ENCODE measurements at places on chromosomes 5 and 9.

DNA sequence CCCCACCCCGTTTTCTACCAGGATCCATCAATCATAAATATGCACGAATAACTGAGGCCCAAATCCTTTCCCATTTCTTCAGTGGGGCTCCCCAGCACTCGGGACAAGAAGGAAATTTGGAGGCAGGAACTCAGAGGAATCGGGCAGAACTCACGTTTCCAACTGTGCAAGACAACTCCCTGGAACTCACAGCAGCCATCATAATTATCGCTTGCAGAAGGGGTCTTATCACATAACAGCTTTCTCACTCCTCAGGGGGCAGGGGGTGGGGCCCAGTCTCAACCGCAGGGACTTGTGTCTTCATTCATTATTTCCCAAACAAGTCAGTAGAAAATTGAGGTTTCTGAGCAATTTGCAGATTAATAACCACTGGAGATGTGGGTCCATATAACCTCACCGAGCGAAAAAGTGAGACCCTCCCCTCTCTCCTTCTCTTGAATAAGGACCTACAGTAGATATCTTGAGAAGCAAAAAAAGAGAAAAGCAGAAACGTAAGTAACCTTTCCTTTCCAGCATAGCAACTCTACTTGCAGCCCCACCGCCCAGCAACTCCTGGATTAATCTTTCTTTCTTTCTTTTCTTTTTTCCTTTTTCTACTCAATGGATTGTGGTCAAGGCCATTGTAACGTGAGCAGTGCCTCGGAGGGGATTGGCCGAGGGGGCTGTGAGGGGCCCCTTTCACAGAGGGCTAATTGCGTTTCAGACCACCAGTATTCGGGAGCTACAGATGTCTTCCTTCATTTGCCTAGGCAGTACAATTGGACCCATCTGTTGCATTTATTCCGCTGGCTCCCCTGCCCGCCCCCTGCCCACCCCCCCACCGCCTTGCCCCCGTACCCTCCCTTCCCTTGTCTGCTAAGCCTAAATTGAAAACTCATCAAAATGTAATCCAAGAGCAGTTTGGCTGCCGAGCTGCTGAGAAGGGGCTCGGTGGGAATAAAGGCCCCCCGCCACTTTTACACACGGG, 24.7 kb upstream of the TIFAB start:
- no peak for DNase-seq

DNA sequence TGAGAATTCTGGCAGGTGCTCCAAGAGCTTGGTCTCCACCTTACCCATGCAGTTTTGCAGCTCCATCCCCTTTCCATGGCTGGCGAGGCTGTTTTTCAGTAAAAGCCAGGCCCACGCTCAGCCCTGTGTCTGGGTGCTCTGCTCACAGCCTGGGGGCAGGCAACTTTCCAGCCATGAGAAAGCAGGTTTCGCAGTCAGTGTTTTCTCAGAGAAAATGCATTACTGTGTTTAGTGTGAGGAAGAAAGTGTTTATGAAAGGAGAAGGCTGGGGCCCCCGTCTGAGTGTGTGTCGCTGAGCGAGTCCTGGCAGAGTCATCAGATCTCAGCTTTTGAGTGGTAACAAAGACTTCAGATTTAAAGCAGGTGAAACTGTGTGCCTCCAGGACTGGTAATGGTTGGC, 248.1 kb downstream of the IRX1 start:
- no peak for DNase-seq

- no peak for DNase-seq
These were observed 7.0 kb upstream of the SUB1 start for GRCh38 chr5:32578363-32578762.

- no peak for DNase-seq
These were observed 117.5 kb downstream of the COL5A1 start for GRCh38 chr9:134758949-134759607.

GRCh38 chr5:135369952-135370351, 29.1 kb downstream of the MACROH2A1 start:
- no peak for DNase-seq

DNA sequence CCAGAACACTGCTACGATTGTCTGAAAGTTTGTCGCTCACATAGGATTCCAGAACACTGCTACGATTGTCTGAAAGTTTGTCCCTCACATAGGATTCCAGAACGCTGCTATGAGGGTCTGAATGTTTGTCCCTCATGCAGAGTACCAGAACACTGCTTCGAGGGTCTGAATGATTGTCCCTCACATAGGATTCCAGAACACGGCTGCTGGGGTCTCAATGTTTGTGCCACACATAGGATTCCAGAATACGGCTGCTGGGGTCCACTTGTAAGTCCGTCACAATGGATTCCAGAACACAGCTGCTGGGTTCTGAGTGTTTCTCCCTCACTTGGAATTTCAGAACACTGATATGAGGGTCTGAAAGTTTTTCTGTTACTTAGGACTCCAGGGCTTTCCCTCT, 203.3 kb downstream of the FOXD4L6 start:
- no peak for DNase-seq

DNA sequence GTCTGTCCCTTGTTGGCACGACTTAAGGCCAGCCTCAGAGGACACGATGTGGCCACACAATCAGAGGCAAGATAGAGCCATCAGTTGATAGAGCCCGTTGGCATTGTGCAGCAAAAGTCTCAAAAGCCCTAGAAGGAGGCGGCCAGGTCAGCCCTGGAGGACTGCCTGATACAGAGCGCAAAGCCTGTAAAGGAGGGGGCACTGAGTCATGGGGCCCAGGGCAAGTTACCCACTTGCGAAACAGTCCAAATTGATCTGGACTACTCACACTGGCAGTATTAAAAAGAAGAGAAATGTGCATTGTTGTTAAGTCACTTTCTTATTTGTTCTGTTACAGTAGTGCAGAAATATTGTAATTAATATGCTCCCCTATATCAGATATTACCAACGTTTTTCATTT, 51.5 kb downstream of the KLF9 start:
- peak; percentile 61 for DNase-seq

GRCh38 chr5:134142806-134143205, 28.3 kb downstream of the TCF7 start:
- DNase-seq, result no peak

DNA sequence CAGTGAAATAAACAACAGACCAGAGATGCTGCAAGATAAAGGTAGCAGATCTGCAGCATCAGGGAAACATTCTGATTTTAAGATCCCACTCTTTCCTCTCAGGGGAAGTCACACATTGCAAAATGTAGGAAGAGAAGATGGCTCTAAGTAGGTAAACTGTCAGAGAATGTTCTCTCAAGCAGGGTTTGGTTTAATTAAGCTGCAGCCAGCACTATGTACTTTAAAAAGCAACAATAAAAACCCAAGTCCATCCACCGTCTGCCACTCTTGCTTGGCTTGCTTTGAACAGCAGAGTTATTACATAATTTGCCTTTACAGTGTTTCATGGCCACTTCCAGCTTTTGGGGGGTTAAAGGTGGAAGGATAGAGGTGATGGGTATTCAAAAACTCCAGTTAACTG, 343.2 kb upstream of the DAP start:
- no peak for DNase-seq

- DNase-seq, result no peak
These were observed 391.0 kb downstream of the TMEM232 start for GRCh38 chr5:110335361-110336066.

GRCh38 chr5:9265441-9266287, 280.2 kb downstream of the SEMA5A start:
- peak; percentile 93 for DNase-seq

DNA sequence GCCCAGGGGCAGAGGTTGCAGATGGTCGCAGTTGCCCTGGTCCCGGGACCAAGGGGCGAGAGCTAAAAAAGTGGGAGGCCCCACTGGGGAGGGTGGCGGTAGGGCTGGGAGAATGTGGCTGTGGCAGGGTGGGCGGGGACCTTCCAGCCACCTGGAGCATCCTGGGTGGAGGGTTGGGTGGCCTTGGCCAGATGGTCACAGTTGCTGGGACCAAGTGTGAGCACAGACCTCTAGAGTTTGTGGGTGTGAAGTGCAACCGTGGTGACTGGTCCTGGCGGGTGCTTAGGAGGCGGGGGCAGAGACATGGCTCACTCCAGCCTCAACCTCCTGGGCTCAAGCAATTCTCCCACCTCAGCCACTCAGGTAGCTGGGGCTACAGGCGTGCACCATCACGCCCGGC, 5.7 kb upstream of the TRAF2 start:
- no peak for DNase-seq

- DNase-seq, result no peak
These were observed 6.0 kb downstream of the RNF44 start for GRCh38 chr5:176530983-176531901.

DNA sequence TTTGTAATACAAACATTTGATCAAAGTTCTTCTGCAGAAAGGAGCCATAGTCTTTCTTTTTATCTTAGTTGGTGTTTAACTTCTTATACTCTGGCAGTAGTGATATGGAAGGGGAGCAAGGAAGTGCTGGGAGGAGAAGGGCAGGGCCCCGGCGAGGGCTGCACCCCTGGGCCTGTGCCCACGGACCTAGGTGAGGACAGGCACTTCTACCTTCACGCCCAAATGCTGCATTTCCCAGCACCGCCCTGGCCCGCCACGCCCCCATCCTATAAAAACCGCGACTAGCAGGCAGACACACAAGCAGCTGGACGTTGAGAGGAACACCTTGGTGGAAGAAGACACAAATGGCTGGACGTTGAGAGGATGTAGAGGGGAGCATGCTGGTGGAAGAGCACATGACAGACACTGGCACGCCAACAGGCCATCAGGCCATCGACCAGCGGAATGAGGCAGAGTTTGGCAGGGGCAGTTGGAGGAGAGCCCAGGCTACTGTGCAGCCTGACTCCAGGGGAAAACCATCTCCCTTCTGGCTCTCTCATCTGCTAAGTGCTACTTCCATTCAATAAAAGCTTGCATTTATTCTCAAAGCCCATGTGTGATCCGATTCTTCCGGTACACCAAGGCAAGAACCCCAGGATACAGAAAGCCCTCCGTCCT, 81.5 kb upstream of the C9orf72 start:
- DNase-seq, result no peak

- no peak for DNase-seq
These were observed 3.3 kb downstream of the SLF1 start for GRCh38 chr5:94621763-94622162.

GRCh38 chr9:41229408-41230401, 40.6 kb upstream of the ZNG1F start:
- no peak for DNase-seq

GRCh38 chr9:111731928-111732327, 62.8 kb downstream of the SHOC1 start:
- peak; percentile 73 for DNase-seq

DNA sequence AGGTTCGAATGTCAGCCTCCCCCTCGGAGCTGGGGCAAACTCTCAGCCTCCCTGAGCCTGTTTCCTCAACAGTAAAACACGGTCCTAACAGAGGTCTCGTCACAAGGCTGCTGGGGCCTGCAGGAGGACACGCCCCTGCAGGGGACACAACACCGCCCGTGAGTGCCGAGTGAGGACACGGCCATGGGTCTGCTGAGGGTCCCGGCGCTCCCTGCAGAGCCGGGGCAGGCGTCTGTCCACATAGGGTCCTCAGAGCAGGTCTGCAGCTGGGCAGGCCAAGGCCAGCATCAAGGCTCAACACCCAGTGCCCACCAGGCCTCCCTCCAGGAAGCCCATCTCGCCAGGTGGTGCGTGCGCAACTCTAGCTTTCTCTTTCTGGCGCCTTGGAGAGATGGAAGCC, 125.2 kb downstream of the VAV2 start:
- DNase-seq, result no peak

DNA sequence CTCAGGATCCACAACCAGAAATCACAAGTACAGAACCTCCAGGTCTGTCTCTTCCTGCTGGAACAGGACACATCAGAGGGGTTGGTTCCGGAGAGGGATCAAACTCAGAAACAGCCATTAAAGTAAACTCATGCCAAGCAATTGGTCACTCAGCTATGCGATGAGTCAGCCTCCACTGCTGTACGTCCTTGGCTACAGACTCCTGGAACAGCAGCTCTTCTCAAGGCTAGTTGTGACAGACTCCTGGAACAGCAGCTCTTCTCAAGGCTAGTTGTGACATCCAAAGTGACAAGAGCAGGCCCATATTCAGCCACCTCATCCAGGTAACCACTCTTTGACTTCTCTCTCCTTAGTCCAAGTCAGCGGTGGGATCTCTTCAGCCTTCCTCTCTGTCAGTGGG, at the start of gene SPINK13:
SPINK13 (plus strand) TSS at position 229 of the 400 bp plus-strand sequence. CDS start 1,279 bp downstream, outside the sequence.
- peak; percentile 70 for DNase-seq

DNA sequence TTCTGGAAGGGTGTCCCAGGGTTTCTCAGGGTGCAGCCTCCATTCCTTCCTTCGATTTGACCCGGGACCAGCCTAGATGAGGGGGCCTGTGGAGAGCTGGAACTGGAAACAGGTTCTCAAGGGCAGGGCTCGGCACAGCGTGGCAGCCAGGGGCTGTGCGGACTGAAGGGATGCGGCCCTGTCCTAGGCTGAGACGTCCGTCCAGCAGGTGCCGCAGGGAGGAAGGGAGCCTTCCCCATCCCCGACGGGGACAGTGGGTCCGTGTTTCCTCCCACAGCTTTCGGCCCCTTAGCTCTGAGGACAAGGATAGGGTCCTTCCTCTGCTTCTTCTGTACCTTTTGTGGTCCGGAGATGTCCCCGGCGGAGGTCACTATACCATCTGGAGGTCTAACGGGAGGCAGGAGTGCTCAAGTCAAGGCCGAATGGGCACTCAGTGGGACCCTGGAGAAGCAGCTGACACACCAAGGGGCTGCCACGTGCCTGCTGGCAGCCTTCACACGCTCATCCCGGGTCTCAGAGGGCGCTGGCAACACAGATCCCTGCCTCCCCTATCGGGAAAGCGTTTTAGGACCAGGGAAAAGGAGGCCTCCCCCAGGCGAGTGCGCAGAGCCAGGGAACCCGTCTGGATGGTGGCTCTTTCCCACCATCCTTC, 49.9 kb downstream of the USP20 start:
- DNase-seq, result no peak

GRCh38 chr5:106172681-106173532, 1497.8 kb downstream of the EFNA5 start:
- DNase-seq, result no peak

GRCh38 chr9:26308328-26308727, 584.3 kb downstream of the CAAP1 start:
- peak; percentile 52 for DNase-seq

GRCh38 chr5:149969181-149969930, 8.8 kb downstream of the SLC26A2 start:
- DNase-seq, result no peak

DNA sequence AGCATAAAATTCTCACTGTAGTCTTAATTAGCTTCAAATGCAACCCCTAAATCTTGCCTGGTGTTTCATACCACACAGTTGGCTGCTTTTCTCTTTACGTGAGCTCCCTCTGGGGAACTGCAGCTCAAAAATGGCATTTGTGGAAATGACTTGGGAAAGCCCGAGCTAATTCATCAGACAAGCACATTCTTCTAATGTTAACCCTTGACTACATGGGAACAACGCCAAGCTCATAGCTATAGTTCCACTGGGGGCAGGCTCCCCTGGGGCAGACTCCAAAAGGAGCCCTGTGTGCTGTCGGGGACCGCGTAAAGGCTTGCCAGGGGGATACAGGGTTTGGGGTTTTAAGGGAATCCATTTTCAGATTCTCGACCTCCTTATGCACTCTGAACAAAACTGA, 301.4 kb upstream of the DAP start:
- no peak for DNase-seq

DNA sequence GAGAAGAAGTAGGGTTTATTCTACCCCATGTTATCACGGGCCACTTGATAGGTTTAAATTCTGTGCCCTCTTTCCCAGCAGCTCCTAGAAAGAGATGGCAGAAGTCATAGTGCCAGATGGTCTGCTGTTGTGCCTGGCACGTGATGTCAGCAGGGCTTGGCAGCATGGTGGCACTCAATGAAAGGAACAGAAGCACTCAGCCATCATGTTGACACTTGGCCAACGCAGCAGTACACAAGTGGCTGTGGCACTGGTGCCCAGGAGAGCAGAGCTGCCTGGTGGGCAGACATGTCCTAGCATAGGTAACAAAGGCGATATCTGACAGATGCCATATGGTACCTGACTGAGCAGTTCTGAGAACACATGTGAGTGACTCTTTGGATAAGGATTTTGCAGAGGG, 796.4 kb upstream of the ACO1 start:
- DNase-seq, result no peak

Data from HCEC 1CT (cell line).